ENCODE measurements at places on chromosomes 12 and 14.

GRCh38 chr14:83147006-83147405 is 1613.4 kb upstream of the SEL1L start:
- peak; percentile 90 for DNase-seq

- DNase-seq, result no peak
Observed at GRCh38 chr14:24372701-24373416, 4.9 kb downstream of the NFATC4 start.

DNA sequence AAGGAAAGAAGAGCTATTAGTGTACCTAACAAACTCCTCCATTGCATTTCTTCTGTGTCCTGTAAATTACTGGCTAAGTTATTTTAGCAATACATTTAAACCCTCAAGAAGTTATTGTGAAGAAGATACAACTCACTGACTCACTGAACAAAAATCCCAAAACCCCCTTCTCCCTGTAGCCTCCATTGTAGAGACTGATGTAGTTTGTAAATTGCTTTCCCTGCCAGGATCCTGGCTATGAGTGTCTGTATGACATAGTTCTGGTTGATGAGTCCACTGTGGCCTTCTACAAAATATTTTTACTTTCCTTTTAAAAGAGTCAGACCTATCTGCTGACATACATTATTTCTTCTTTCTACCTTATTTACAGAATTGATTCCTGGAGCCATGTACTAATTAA is 155.6 kb downstream of the SLC6A15 start:
- DNase-seq, result peak; percentile 73

DNA sequence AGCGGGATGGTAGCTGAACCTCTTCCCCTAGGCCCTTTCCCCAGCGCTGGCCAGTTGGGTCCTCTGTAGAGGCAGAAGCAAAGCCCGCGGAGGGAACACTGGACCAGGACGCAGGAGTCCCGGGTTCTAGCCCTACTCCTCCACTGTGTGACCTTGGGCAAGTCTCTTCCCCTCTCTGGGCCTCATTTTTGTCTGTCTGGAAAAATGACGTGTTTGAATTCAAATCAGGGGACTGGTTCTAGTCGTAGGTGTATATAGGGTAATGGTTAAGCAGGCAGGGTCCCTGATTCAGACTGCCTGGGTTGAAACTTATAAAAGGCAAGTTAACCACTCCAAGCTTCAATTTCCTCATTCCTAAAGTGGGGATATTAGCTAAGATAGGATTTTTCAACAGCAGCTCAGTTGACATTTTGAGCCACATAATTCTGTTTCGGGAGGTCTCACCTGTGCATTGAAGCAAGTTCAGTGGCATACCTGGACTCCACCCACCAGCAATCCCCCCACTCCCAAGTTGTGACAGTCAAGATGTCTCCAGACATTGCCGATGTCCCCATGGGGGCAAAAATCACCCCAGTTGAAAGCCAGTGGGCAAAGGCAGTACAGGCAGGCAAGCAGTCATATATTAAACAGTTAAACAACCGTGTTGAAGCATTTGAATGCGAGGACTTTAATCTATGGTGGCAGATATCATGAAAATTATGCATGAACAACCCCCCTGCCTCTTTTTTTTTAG is 899 bp downstream of the TPCN1 start:
- DNase-seq, result no peak

- DNase-seq, result no peak
Observed at GRCh38 chr12:64825143-64826021, 935 bp downstream of the TBC1D30 start.

Measured in IMR-90 (cell line).